Sigmoid colon (tissue), 7 donors: ENCODE measurements at places on chromosomes 4 and X. TPM values are rescaled to one million over a fixed set of nuclear protein-coding genes. Genes with fewer than 3 reads are reported as not detected.

Gene DDX3X
- 146 TPM for total RNA-seq

DNA sequence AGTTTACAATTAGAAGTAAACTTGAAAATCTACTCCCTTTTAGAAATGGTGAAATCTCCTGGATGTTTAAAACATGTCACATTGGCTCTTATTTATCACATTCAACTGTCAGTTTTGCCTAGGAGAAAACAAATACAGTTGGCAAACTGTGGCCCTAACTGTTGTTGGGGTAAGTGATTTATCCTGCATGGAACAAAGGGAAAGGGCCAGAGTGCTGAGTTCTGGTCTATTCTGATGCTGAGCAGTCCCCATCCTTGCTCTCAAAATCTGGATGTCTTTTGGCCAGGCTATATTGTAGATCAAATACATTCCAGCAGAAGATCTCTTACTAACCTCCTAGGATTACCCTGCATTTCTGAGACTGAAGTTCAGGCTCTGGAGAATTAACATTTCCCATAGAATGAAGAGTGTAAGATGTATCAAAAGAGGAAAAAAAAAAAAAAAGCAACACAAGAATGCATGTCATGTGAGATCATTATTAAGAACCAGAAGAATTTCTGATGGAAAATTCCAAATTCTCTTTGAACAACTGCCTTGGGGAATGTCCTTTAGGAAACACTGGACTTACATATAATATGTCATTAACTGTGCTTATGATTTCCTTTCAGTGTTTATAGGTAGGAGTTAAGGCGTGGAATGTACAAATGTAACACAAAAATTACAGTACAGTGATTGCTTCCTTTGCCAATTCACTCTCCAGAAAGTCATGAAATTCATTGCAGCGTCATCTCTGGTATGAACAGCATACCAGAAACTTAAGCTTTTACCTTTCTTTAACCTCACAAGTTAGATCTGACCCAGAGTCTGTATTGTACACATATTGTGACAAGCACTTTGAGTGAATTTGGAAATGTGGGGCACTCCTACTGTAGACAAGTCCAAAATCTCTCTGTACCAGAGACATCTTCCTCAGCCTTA, 1012.5 kb upstream of the LCORL start:
- no peak for DNase-seq

DNA sequence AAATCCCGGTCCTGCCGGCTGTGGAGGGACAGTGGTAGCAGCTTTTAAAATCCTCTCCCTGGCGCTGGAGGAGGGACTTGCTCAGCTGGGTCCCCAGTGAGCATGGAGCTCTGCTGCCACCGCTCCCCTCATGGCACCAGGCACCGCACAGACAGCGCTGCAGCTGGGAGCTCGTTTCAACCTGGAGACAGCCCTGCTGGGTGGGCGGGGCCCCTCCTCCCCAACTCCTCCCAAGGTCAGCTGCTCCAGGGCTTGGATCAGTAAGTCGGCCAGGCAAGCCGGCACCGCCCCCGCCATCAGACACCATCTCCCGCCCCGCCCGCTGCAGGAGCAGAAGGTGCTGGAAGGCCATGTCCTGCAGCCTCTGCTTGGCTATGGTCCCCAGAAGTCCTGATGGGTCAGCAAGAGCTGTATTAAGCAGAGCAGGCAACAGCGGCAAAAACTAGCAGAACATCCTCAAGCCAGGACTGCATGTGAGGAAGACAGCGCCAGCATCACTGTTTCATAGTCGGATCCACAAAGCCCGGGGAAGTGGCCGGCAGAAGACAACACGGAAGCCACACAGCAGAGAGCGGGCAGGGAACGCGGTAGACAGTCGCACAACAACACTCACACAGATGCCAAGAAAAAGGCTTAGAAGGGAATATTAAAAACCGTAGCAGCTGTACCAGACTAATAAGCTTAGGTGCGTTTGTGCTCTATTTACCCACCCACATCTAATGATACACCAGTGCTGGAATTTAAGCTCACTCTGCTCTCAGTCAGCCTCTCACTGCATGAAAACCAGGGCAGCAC, 16.2 kb downstream of the ZFYVE28 start:
- peak; percentile 86 for DNase-seq

GRCh38 chr4:98908182-98908581, 20.8 kb downstream of the EIF4E start:
- DNase-seq, result no peak

DNA sequence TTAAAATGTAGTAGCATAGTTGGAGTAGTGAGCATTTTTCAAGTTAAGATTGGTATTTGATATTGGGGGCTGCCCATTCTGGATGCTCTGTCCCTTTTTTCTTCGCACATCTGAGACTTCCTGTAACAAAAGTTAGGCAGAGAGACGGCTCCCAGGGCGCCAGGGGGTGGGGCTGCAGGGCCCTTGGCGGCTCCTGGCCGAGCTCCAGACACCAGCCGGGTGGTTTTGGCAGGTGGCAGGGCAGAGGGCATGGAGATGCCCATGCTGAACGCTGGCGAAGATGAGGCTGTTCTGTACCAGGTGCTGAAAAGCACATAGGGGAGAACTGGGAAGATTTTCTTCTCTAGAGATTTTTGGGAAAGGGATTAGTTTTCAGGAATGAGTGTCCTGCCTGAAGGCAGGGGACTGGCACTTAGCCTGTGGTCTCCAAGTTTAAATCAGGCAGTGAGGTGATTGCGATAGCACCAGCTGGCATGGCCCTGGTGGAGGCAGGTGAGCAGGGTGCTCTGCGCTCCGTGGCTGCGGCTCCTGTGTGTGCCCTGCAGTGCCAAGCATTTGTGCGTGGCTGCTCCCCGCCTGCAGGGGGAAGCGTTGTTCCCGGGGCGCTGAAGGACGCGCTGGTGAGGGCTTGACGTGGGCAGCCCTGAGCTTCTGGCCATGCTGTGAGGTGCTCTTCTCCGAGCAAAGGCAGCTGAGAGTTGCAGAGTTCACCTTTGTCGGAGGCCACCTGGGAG, 23.6 kb upstream of the HGFAC start:
- peak; percentile 57 for DNase-seq

DNA sequence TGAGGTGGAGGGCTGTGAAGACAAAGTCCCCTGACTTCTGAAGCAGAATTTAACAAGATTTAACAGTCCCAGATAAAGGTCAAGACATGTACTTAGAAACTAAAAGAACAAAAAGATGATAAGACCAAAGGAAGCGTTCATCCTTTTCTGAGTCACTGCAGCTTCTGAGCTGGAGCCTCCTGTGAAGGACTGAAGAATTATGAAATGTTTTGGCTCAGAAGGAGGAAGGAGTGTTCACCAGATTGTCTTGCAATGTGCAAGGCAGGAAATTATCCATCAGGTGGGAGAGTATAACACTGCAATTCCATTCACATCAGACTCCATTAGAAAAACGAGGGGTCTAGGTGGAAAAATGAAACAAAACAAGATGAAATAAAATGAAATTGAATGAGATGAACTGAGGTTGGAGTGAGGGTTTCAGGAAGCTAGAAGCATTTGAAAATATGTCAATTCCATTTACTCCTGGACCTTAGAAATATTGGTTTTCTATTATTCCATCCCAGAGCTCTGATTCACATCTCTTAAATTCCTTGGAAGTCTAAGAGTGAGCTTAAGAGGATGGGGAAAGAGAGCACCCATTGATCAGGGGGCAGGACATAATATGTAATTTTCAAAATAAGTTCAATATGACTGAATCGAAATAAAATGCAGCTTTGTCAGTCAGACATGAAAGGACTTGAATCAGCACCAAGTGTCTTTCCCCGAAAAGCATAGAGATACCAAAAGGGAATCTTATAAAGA, 186.1 kb upstream of the LNX1 start:
- DNase-seq, result no peak

Gene RUFY3
- total RNA-seq, result 63.1 TPM

DNA sequence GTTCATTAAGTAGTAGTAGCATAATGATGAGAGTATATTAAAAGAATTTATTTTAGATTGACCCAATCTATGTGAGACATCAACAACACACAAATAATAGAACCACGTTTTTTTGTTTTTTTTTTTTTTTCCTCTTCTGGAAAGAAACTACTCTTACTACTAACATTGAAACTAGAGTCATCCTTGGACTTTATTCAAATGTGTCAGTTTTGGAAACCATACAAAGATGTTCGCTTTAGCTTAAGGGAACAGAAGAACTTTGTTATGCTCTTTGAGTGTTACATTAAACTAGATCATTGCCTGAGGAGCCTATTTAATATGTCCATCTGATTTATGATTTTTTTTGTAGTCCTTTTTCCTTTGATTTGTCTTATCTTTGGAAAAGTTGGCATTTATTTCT, 166.7 kb downstream of the RPA4 start:
- DNase-seq, result no peak

Gene CLDN22
- total RNA-seq, result not detected

DNA sequence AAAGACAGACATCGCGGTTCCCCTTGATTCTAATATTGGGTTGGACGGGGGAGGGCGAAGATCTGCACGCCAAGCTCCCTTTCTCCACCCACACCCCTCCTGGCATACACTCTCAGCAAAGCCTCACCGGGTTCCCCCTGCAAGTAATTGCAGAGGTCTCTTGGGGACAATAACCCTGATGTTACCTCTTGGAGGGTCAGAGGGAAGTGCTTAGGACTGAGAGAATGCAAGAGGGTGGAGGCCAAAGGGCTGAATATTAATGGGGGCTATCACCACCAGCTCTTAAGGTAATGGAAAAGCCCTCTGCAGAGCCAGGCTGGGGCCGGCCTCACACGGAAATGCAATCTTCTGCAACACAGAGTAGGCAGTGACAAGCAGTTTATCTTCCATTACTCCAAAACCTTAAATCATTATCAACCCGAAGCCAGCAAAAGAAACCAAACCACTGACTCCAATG, 344.1 kb upstream of the GATB start:
- no peak for DNase-seq
